ENCODE measurements at places on chromosomes 7 and 10.

GRCh38 chr10:94639902-94640301 lies 43.6 kb upstream of the CYP2C18 start:
- no peak for DNase-seq

GRCh38 chr7:94605031-94605430 lies 50.9 kb downstream of the SGCE start:
- no peak for DNase-seq

GRCh38 chr10:103840740-103841070 lies 14.7 kb downstream of the SH3PXD2A start:
- no peak for DNase-seq

- no peak for DNase-seq
Measured at GRCh38 chr7:157238087-157238486, 98.7 kb upstream of the DNAJB6 start.

DNA sequence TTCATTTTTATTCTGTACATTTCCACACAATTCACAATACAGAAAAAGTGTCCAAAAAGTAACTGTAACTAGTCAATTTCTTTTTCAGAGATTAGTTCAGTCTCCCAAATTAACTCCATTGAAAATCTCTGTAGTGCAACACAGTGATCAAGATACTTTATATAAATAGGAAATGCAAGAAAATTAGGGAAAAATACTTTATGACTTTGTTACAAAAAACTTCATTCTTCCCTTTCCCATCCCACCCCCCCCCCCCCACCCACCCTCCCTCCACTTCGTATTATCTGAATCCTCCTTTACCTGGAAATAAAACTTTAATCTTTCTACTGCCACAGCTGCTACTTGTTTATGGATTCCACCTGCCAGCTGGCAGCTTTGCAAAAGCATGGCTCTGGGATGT lies 37.5 kb upstream of the PTN start:
- no peak for DNase-seq

- no peak for DNase-seq
Measured at GRCh38 chr7:37216156-37216852, 232.4 kb downstream of the ELMO1 start.

DNA sequence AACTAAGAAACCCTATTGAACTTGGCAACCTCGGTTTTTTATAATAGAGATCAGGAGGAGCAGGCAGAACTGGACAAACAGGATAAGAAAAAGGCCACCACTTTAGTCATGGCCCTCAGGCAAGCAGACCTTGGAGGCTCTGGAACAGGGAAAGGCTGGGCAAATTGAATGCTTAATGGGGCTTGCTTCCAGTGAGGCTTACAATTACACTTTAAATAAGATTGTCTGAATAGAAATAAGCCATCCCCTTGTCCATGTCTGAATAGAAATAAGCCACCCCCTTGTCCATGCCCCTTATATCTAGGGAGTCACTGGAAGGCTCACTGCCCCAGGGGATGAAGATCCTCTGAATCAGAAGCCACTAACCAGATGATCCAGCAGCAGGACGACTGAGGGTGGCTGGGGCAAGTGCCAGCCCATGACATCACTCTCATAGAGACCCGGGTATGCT lies 40.6 kb downstream of the AKR1B15 start:
- no peak for DNase-seq

GRCh38 chr10:12728494-12728893 lies 273.0 kb downstream of the CCDC3 start:
- no peak for DNase-seq

DNA sequence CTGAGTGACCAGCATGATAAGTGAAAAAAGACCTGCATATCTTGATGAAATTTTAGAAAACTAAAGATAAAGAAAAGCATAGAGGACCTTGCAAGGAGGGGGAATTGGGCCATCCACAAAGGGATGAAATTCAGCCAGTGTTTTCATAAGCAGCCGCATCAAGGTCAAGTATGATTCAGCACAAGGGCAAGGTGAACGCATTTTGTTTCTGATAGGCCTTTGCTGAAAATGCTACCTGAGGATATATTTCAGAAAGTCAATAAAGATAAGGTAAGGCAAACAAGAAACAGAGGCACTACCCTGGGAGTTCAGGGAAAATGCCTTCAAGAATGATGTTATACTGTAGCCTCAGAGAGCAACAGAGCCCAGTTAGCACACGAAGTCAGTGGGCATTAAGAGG lies 55.0 kb upstream of the SHH start:
- DNase-seq, result no peak

GRCh38 chr10:26506736-26507135 lies 68.6 kb downstream of the APBB1IP start:
- DNase-seq, result no peak

GRCh38 chr7:39069031-39069430 lies 91.3 kb downstream of the POU6F2 start:
- DNase-seq, result no peak

DNA sequence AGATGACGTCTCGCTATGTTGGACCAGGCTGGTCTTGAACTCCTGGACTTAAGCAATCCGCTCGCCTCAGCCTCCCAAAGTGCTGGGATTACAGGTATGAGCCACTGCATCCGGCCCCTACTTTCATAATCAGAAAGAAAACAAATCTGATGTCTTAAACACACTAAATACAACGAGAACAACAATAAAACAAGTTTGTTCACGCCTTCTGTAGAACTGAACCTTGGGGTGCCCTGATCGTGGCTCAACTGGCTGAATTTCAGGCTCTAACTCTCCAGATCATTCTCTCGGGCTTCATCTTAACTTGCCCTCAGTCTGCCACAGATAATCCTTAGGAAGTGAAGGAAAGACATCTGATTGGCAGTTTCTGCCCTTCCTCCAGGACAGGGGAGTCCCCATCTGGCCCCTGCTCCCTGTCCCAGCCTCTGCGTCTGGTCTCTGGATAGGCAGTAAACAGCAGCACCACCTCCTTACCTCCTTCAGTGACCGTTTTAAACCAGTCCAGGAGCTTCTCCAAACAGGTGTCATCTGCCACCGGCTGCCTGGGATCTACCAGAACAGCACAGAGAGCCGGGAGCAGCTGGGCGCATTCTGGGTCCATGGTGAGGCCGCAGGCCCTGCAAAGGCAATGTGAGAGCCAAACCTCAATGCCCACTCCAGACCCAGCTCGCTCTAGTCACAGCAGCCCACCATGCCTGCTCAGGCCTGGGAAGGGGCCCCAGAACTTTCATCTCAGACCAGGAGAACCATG lies 1.3 kb downstream of the BRAT1 start:
- no peak for DNase-seq

- no peak for DNase-seq
Measured at GRCh38 chr10:91513598-91514424, 103.7 kb downstream of the HECTD2 start.

DNA sequence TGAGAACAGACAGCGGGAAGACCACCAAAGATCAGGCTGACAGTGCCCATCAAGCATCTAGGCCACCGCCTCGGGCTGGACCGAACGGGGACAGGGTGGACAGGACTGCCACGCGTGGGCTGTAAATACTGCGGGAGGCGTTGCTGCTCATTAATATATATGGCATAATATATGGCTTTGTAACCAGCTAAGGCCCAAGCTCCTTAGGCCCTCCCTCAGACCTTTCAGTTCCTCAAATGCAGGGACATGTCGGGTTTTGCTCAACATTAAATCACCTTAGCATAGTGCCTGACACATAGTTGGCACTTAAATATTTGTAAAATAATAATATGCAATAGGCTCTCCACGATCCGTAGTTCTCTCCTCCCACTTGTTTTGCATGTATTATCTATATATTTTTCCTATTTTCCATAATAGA lies 402 bp upstream of the TMEM168 start:
- DNase-seq, result no peak

- no peak for DNase-seq
Measured at GRCh38 chr10:113000442-113000841, 50.4 kb downstream of the TCF7L2 start.

DNA sequence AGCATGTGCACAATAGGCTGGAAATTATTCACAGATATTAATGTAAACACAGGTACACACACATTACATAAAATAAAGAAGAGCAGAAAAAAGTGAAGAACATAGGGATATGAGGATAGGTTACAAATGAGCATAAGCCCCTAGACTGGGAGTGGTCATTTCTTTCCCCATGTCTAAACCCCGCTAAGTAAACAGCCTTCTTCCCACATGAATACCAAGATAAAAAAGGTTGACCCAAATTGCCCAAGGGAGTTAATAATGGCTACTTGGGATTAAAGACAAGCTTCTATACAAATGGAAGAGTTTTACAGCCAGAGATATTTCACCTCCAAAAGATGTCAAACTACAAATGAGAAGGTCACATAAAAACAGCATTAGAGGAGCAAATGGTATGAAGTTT lies 527.1 kb upstream of the CELF2 start:
- DNase-seq, result no peak

GRCh38 chr10:12027539-12027938 lies 15.1 kb downstream of the UPF2 start:
- DNase-seq, result no peak

GRCh38 chr7:34406848-34407530 lies 251.0 kb upstream of the NPSR1 start:
- no peak for DNase-seq

DNA sequence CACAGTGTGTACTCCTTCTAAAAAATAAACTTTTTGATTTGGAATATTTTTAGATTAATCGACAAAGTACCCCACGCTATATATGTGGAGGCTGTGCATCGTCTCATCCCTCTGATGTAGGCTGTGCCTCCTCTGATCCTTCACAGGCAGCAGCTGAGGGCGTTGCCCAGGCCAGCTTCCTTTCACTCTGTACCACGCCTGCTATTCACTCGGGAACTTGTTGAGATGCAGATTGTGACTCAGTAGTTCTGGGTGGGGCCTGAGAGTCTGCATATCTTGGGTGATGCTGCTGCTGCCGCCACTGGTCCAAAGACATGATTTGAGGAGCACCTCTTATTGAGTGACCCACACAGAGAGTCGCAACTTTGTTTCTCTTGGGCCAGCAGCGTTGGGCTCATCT lies 7.9 kb upstream of the C10orf120 start:
- DNase-seq, result no peak

GRCh38 chr10:11450427-11450826 lies 161.0 kb downstream of the USP6NL start:
- DNase-seq, result no peak

DNA sequence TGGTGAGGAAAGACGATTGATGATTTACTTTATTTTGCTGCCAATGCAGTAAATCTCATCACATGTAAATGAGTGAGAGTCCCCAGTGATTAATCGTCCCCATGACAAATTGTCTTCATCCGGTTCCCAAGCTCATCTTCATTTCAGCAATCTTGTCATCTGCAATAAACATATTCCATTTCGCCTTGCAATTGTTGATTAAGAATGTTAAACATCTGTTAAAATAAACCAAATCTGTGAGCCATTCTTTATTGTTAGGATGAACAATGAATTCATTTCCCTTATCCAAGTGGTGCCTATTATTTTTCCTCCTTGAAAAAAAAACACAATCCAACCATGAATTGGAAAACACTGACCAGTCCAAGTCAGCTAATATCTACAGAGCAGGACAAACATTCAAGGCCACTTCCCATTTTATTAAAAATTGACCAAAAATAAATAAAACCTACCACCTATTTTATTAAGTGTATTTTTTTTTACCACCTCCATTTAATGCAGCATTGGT lies 36.5 kb downstream of the NPS start:
- DNase-seq, result no peak
